Muscle of leg (tissue), 16 donors: ENCODE measurements at places on chromosomes 2 and 18.

- no peak overlapping the region for H3K4me3 ChIP-seq
- H3K36me3 ChIP-seq = no peaks in the 10 kb centered on the region
- no peak for DNase-seq
Observed at GRCh38 chr2:223104336-223105132, 52.5 kb downstream of the KCNE4 start.

DNA sequence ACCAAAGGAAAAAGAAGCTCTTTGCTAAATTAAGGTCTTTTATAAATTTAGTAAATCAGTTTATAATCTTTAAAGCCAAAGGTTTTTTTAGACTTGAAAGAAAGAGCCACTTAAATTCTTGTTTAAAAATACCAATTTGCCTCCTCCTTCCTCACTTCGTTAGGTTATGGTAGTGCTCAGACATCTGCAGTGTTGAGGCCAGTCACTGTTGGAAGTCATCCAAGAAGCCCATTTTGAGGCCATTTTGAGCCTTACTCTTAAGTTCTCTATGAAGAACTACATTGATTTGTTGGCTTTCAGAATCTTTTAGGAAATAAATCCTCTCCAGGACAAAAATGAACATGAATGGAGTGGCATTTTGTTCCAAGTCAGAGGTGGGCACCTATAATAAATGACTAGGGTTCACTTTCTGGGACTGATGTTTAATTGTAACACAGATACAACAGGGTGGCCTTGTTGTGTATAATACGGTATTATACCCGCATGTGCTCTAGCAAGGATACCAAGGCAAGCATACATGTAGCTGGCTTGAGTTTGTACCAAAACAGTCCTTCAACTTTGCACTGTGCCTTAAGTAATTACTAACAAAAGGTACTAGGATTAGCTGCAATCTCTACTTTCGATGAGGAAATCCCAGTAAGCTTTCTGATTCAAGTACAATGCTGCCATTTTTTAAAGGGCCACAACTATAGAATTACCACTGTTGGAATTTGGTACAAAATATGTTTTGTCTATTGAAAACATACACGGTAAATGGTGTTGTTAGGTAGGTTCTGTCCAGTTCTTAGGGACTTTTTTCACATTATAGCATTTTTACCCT is 22.8 kb downstream of the SLC66A3 start:
- no peak overlapping the region for H3K27ac ChIP-seq
- no peaks in the 10 kb centered on the region for H3K4me1 ChIP-seq
- no peak overlapping the region for H3K4me3 ChIP-seq
- peaks cover 13% of the 10 kb centered on the region for H3K36me3 ChIP-seq
- no peaks in the 10 kb centered on the region for H3K27me3 ChIP-seq

DNA sequence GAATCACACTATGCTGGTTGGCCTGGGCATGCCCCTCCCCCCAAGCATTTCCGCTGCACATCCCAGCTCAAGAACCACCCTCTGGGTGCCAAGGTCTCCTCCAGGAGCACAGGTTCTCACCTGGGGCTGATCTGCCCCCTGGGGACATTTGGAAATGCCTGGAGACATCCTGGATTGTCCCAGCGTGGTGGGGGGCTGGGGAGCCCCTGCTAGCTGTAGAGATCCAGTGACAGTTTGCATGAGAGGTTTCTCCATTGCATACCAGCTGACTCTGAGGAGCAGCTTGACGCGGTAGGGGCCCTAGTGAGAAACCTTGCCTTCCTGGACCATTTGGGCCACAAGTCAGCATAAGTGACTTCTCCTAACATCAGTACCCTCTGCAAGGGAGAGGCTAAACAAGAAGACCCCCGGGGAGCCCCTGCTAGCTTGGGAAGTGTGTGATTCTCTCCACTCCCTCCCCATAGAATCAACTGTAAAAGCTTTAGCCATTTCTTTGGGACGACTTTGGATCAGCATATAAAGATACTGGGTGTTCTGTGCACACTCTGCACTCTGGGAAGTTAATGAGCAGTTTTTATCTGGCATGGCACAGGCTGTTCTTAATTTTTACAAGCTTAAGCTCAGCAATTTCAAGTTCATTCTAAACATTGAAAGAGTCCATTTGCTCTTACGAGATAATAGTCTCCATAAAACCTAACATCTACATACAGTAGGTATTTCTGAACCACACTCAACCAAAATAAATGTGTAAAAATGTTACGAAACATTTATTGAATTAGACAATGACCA is 94.1 kb downstream of the GBX2 start:
- DNase-seq = no peak
- no peaks in the 10 kb centered on the region for H3K4me1 ChIP-seq
- H3K27me3 ChIP-seq = no peaks in the 10 kb centered on the region
- no peak overlapping the region for H3K4me3 ChIP-seq
- H3K36me3 ChIP-seq = peaks cover 4% of the 10 kb centered on the region
- H3K27ac ChIP-seq = no peak overlapping the region

- DNase-seq = no peak
- H3K4me1 ChIP-seq = no peaks in the 10 kb centered on the region
- H3K27ac ChIP-seq = no peak overlapping the region
- H3K27me3 ChIP-seq = no peaks in the 10 kb centered on the region
- H3K36me3 ChIP-seq = no peaks in the 10 kb centered on the region
Observed at GRCh38 chr2:183390109-183390508, 265.9 kb downstream of the NUP35 start.

GRCh38 chr2:175553910-175554309 is 372.4 kb upstream of the ATP5MC3 start:
- H3K4me1 ChIP-seq = no peaks in the 10 kb centered on the region
- H3K27me3 ChIP-seq = no peaks in the 10 kb centered on the region
- H3K27ac ChIP-seq = no peak overlapping the region
- H3K4me3 ChIP-seq = no peak overlapping the region

DNA sequence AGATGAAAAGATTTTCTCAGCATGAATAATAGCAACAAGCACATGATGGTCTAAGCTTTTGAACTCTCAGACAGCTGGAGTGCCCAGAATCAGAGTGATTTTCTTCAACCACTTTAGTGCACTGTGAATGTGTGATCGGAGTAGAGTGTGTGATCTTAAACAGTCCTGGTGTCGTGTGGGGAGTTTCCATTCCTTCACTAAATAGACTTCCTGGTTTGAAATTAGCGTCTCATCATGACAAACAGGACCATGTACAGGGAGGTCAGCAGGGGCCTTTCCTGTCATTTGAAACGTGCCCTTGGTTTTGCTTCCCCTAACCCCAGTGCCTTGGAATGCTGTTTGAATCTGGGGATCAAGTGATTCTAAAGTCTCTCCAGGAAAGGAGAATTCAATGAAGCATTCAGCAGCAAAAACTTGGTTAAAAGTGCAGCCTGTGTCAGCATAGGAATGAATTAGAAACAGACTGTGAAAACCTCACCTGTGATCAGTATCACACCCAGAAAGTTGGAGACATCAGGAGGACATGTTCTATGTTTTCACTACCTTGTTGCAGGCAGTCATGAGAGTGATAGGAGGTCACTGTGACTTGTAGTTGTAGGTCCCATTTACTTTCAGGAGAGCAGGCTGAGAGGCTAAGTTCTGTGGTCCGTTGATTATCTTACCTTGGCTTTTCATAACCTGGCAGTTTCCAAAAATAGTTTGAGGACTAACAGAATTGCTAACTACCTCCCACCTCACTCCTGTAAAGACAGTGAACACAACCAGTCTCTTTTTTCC is 400.3 kb downstream of the MTX2 start:
- peaks cover 2% of the 10 kb centered on the region for H3K27me3 ChIP-seq
- no peak overlapping the region for H3K4me3 ChIP-seq
- no peaks in the 10 kb centered on the region for H3K36me3 ChIP-seq
- H3K4me1 ChIP-seq = no peaks in the 10 kb centered on the region

- DNase-seq = no peak
- H3K27ac ChIP-seq = no peak overlapping the region
- H3K4me1 ChIP-seq = no peaks in the 10 kb centered on the region
Observed at GRCh38 chr2:50215736-50216135, 816.2 kb downstream of the NRXN1 start.

- no peak for DNase-seq
- H3K4me3 ChIP-seq = no peak overlapping the region
- H3K4me1 ChIP-seq = no peaks in the 10 kb centered on the region
- no peaks in the 10 kb centered on the region for H3K36me3 ChIP-seq
Observed at GRCh38 chr2:97348265-97348664, 235.3 kb downstream of the ANKRD36 start.

DNA sequence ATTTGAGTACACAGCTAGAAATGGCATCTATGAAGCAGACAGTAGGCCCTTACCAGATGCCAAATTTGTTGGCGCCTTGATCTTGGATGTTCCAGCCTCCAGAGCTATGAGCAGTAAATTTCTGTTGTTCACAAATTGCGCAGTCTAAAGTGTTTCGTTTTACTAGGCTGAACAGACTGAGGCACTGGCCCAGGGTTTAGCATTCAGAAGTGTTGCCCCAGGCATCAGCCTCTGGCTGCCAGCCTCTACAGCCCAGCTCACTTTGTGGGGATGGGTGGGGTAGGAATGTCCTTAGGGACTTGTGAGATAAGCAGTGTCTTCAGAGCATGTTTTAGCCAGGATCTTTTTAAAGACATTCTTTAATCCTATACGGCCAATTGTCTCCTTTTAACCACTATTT is 51.5 kb upstream of the MGAT5 start:
- no peak for DNase-seq
- no peaks in the 10 kb centered on the region for H3K36me3 ChIP-seq
- H3K27me3 ChIP-seq = no peaks in the 10 kb centered on the region
- H3K4me3 ChIP-seq = no peak overlapping the region
- peaks cover 10% of the 10 kb centered on the region for H3K4me1 ChIP-seq

DNA sequence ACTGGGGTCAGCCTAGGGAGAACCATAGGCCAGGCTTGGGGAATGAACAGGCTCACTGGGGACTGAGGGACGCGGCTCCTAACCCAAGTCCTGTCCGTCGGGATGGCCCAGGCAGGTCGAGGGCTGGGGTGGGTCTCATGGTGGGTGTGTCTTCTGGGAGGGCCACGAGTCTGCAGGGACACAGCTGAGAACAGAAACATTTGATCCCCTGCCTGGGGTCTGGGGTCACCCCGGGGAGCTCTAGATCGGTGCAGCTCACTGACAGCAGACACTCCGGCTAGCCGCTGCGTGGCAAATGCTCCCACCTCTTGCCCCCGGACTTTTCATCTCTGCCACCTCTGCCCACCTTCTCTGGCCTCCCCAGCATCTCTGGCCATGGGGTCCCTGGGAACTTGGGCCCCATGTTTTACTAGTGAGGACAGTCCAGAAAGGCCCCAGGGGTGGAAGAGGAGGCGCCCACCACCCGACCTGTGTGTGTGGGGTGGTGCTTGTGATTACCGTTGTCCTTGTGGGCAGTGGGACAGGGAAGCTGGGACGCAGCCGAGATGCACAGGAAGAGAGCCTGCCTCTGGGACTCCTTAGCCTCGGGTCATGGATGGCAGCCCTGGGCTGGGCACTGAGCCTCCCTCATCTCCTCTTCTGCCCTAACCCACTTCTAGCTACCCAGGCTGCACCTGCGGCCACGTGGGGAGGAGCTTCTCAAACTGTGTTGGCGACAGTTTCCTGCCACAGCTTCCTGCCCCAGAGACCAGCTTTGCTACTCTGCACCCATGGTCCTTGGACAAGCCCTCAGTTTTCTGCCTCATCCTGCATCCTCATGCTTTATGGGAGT is 4.9 kb downstream of the ZAP70 start:
- no peaks in the 10 kb centered on the region for H3K27me3 ChIP-seq
- no peak overlapping the region for H3K4me3 ChIP-seq
- H3K4me1 ChIP-seq = peaks cover 27% of the 10 kb centered on the region
- no peaks in the 10 kb centered on the region for H3K36me3 ChIP-seq
- H3K27ac ChIP-seq = peak overlapping the region; percentile 71

GRCh38 chr2:23994567-23994966 is 15.3 kb upstream of the MFSD2B start:
- H3K4me1 ChIP-seq = no peaks in the 10 kb centered on the region
- peaks cover 4% of the 10 kb centered on the region for H3K36me3 ChIP-seq
- H3K27ac ChIP-seq = no peak overlapping the region
- DNase-seq = no peak
- H3K4me3 ChIP-seq = no peak overlapping the region

DNA sequence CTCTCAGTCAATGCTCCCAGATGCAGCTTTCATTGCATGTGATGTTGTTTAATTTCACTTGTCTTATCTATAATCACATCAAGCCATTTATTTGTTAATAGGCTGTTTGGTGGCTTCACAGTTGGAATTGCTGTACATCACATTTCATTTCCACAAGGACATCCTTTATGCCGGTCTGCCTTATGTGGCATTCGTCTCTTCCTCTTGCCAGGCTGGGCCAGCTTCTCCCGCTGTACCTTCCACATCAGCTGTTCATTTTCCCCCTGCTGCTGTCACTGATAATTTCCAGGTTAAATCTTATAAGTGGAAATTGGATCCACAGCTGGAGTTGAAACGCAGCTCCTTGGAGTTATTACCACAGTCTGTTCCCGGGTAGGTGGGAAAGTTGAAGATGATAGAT is 110.6 kb downstream of the DPP10 start:
- DNase-seq = no peak
- H3K4me3 ChIP-seq = no peak overlapping the region
- no peaks in the 10 kb centered on the region for H3K36me3 ChIP-seq
- H3K27ac ChIP-seq = no peak overlapping the region

- H3K27me3 ChIP-seq = no peaks in the 10 kb centered on the region
- H3K27ac ChIP-seq = no peak overlapping the region
- no peaks in the 10 kb centered on the region for H3K4me1 ChIP-seq
Observed at GRCh38 chr2:225207043-225207442, 164.8 kb upstream of the DOCK10 start.

- peaks cover 48% of the 10 kb centered on the region for H3K36me3 ChIP-seq
- H3K4me1 ChIP-seq = no peaks in the 10 kb centered on the region
- no peak overlapping the region for H3K4me3 ChIP-seq
- DNase-seq = no peak
Observed at GRCh38 chr18:677951-678381, 20.5 kb downstream of the TYMS start.

DNA sequence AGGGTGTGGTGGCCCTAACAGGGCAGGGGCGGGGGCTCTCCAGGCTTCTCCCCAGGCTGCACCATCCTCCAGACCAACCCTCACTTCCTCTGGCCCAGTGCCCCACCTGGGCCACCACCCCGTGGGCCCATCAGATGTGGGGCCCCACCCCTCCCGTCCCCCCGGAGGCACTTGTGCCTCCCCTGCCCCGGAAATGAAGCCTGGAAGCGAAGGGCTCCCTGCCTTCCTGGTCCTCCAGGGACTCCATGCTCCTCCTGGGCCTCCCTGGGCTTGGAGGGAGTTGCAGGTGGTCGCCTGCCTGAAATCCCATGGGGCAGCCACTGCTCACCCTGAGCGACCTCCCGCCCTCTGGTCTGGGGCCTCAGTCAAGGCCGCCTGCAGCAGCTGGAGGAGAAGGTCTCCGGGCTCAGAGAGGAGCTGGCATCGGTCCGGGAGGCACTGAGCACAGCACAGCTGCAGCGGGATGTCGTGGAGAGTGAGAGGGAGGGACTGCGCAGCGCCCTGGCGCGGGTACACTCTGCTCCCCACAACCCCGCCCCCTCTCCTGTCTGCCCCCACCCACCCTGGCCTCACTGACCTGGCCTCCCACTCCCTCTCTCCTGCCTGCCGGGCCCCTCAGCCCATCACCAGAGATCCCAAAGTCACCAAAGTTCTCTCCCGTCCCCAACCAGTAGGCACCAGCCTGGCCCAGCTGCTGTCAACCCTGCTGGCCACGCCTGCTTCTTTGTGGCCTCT is 28.0 kb downstream of the CROCC2 start:
- H3K36me3 ChIP-seq = no peaks in the 10 kb centered on the region
- DNase-seq = peak; percentile 80
- H3K4me3 ChIP-seq = no peak overlapping the region
- H3K27me3 ChIP-seq = no peaks in the 10 kb centered on the region
- peak overlapping the region; percentile 45 for H3K27ac ChIP-seq
